Esophagus muscularis mucosa (tissue), 4 donors: ENCODE measurements at places on chromosomes 12 and 14. TPM values are rescaled to one million over a fixed set of nuclear protein-coding genes. Genes with fewer than 3 reads are reported as not detected.

EP400 gene
- total RNA-seq, result 22.8 TPM

GRCh38 chr12:118581371-118581770, 205.0 kb downstream of the SUDS3 start:
- no peak for DNase-seq
- H3K4me3 ChIP-seq, result no peak overlapping the region
- no peaks in the 10 kb centered on the region for H3K4me1 ChIP-seq
- H3K27ac ChIP-seq, result no peak overlapping the region

GRCh38 chr12:113297214-113297587, 37.7 kb downstream of the SLC8B1 start:
- no peaks in the 10 kb centered on the region for H3K27me3 ChIP-seq
- H3K4me3 ChIP-seq, result no peak overlapping the region
- H3K4me1 ChIP-seq, result peaks cover 35% of the 10 kb centered on the region
- peaks cover 94% of the 10 kb centered on the region for H3K36me3 ChIP-seq
- H3K27ac ChIP-seq, result peak overlapping the region; percentile 2

- no peak overlapping the region for H3K4me3 ChIP-seq
- H3K27me3 ChIP-seq, result no peaks in the 10 kb centered on the region
- peak overlapping the region; percentile 64 for H3K27ac ChIP-seq
- H3K4me1 ChIP-seq, result peaks cover 79% of the 10 kb centered on the region
Measured at GRCh38 chr14:52879958-52880357, 70.9 kb downstream of the FERMT2 start.

TAS2R13 gene
- 0.83 TPM for total RNA-seq

CCDC38 gene
- not detected for total RNA-seq

DNA sequence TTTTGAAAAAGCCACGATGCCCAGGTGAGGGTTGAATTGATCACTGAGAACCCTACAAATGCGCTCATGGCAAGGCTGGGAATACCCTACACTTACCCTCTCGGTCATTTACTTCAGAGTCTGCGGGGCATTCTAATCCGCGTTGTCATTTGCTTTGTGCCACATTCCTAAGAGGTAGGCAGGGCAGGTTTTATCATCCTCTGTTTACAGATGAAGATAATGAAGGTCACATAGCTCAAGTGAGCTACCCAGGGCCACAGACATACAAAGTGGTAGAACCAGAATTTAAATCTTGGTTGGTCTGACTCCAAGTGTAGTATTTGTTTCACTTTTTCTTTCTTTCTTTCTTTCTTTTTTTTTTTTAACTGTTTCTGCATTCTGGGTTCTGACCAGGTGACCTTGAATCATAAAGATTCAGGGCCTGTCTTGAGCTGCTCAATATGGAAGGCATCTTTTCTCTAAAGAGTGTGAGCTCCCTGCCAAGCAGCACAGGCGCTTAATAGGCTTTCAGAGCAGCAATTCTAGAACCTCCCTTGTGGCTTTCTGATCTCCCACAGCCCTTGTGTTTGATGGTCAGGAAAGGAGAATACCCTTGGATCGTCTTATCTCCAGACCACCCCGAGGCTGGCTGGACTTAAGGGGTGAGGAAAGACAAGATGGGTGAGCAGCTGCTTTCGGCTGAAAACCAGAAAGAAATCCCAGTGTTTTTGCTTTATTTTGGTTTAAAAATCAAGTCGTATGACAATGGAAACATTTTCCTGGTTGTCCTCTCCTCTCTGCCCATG, 662 bp upstream of the BATF start:
- no peaks in the 10 kb centered on the region for H3K27me3 ChIP-seq
- no peaks in the 10 kb centered on the region for H3K36me3 ChIP-seq
- H3K27ac ChIP-seq, result no peak overlapping the region
- no peak for DNase-seq
- H3K4me1 ChIP-seq, result peaks cover 3% of the 10 kb centered on the region

RDH16 gene
- total RNA-seq, result 0.69 TPM

DNA sequence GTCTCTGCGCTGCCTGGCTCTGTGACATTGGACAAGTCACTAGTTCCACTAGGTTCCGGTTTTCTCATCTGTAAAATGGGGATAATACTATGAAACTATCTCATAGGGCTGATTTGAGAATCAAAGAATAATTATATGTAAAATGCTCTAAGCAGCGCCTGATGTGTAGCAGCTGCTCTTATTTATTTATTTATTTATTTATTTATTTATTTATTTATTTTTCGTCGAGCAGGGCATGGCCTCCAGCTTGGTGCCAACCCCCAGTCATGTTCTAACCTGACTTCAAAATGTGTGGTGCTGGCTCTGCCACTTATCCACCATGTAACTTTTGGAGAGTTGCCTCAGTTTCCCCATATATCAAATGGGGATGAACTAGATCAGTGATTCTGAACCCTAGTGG, 93.5 kb upstream of the GSC start:
- no peaks in the 10 kb centered on the region for H3K4me1 ChIP-seq
- no peak for DNase-seq
- no peak overlapping the region for H3K27ac ChIP-seq
- no peak overlapping the region for H3K4me3 ChIP-seq
